GM12878 (cell line): ENCODE measurements at places on chromosomes 3 and 15. TPM values are rescaled to one million over a fixed set of nuclear protein-coding genes. Genes with fewer than 3 reads are reported as not detected.

DNA sequence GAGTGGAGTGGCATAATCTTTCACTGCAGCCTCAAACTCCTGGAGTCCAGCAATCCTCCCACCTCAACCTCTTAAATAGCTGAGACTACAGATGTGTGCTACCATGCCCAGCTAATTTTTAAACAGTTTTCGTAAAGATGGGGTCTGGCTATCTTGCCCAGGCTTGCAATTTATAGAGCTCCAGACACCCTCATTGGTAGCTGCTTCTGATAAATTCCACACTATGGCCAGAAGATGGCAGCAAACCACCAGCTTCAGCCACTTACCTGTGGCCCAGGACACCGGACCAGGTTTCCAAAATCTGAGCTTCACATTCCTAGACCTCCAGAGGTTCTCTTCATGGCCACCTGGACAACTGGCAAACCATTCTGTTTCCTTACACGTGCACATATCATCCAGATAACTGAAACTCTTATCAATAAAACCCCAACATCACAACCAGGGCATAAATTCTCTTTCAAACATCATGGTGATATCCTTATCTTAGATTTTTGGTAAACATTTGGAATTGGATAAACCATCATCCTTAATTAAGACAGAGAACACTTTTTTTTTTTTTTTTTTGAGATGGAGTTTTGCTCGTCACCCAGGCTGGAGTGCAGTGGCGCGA lies 28.9 kb downstream of the FBXW12 start:
- H3K4me3 ChIP-seq: no peak overlapping the region
- no peak overlapping the region for H3K27ac ChIP-seq
- H3K36me3 ChIP-seq: no peaks in the 10 kb centered on the region
- peak; percentile 26 for DNase-seq

GRCh38 chr3:71722693-71723092 lies 2.5 kb downstream of the EIF4E3 start:
- H3K27ac ChIP-seq: no peak overlapping the region
- H3K27me3 ChIP-seq: peaks cover 12% of the 10 kb centered on the region
- no peak for DNase-seq
- H3K4me3 ChIP-seq: no peak overlapping the region
- no peaks in the 10 kb centered on the region for H3K36me3 ChIP-seq

GRCh38 chr3:26484140-26484539 lies 138.4 kb upstream of the LRRC3B start:
- H3K27ac ChIP-seq: no peak overlapping the region
- no peaks in the 10 kb centered on the region for H3K4me1 ChIP-seq
- DNase-seq: no peak
- H3K36me3 ChIP-seq: no peaks in the 10 kb centered on the region
- H3K4me3 ChIP-seq: no peak overlapping the region

DNAH1 gene
- 0.45 and 0.48 TPM in 2 replicates for polyA plus RNA-seq

NR1I2 gene
- 0.28 and 0.47 TPM in 2 replicates for polyA plus RNA-seq

RBP2 gene
- polyA plus RNA-seq: not detected in 2 replicates

SLC12A8 gene
- polyA plus RNA-seq: 31.5 and 44.2 TPM in 2 replicates

TRPM1 gene
- not detected in 2 replicates for polyA plus RNA-seq

ADGRG7 gene
- not detected in 2 replicates for polyA plus RNA-seq

TMC3 gene
- polyA plus RNA-seq: 0.07 TPM in 1 of 2 replicates, not detected in the other

- H3K27me3 ChIP-seq: no peaks in the 10 kb centered on the region
- no peaks in the 10 kb centered on the region for H3K36me3 ChIP-seq
- H3K4me1 ChIP-seq: peaks cover 43% of the 10 kb centered on the region
- peak; percentile 77 for DNase-seq
These were observed 39.3 kb downstream of the KLHL6 start for GRCh38 chr3:183515968-183516851.

DNA sequence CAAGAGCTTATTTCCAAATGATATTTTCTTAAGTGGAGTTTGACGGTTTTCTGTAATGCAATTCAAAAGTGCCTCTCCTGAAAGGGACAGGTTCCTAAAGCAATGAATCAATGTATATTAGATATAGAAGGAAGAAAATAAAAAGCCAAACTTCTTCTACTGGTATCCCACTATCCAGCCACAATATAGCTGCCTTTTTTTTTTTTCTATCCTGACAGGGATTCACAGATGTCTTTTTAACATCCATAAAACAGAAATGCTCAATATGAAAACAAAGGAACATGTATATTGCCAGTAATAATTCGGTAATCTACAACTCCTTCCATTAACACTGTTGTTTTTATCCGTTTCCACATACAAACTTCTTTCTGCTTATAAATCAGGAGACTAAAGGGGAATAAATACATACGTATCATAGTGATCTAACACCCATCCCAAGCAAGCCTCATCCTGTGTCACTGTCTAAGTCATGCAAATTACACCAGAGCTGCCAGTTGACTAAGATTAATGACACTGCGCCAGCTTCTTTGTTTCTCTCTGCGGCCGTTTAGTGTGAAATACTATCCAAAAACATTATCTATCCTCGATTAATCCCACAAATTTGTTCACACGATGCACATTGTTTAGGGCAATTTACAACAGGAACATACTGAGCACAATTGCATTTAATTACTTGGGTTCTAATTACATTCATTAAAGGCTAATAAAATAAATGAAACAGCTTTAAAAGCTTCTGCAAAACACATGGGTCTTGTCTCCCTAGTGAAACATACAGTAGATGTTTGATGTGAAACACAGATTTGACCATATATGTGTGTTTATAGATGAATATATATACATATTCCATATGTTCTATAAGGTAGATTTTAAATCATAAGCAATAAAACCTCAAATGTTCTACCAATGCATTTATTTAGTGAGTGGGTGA lies 51.9 kb upstream of the CDIN1 start:
- no peak for DNase-seq
- H3K4me3 ChIP-seq: no peak overlapping the region
- no peaks in the 10 kb centered on the region for H3K27me3 ChIP-seq
- H3K27ac ChIP-seq: no peak overlapping the region
- H3K4me1 ChIP-seq: no peaks in the 10 kb centered on the region

HYAL1 gene
- polyA plus RNA-seq: 0.08 and 0.23 TPM in 2 replicates

DNA sequence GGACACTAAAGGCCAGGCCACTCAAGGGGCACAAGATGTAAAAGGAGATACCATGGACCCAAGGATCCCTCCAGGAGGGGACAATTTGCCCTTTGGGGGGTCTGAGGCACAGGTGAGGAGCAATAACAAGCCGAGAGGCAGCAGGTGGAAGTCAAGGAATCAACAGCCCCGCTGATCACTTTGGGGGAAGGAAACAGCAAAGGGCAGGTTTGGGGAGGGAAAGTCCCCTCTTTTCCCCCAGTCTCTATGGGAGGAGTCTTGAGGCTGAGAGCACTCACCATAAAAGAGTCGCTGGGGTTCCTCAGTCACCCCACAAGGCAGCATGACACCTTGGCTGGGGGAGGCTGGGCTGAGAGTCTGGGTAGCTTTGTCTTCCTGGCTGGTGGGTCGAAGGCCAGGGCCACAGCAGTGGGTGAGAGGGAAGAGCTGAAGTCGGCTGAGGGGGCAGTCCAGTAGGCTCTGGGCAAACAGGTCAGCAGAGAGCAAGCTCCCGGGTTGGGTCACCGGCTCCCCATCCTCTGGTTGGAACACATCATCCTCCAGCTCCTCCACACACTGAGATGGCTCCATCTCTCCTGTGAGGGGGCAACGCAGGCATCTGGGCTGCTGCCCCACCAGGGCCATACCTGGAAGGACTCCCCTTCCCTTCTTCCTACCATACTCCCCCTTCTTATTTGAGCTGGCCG lies 3.0 kb downstream of the BMF start:
- peak overlapping the region; percentile 96 for H3K27ac ChIP-seq
- DNase-seq: no peak
- no peaks in the 10 kb centered on the region for H3K27me3 ChIP-seq
- H3K4me3 ChIP-seq: peak overlapping the region; percentile 73
- no peaks in the 10 kb centered on the region; the same call in none of the 2 replicates for H3K36me3 ChIP-seq

- no peaks in the 10 kb centered on the region for H3K27me3 ChIP-seq
- H3K4me1 ChIP-seq: no peaks in the 10 kb centered on the region
- H3K27ac ChIP-seq: no peak overlapping the region
- H3K36me3 ChIP-seq: no peaks in the 10 kb centered on the region
- H3K4me3 ChIP-seq: no peak overlapping the region
These were observed 49.3 kb downstream of the STRIT1 start for GRCh38 chr3:155244216-155244615.

GRCh38 chr15:70768257-70768883 lies 5.0 kb upstream of the UACA start:
- DNase-seq: peak; percentile 30
- no peak overlapping the region for H3K4me3 ChIP-seq
- no peak overlapping the region; the same call in 1 of the 2 replicates for H3K27ac ChIP-seq
- no peaks in the 10 kb centered on the region for H3K27me3 ChIP-seq
- H3K4me1 ChIP-seq: peaks cover 3% of the 10 kb centered on the region; the same call in 1 of the 2 replicates

DNA sequence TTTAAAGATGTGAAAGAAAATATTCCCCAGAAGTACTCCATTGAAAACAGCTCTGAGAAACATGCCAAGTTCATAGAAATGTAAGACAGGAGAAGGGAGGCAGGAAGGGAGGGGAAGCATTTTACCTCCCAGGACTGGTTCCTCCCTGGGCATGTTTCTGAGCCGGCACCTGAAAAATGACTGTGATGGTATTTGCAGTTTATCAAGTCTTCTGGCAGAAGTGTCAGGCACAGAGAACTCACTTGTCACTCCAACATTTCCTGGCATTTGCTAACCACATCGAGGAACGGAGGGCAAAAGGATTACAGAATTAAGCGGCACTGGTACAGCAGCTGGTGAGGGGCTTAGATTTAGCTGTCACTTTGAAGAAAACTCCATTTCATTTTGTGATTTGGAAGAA lies 1054.0 kb downstream of the TUSC7 start:
- H3K27me3 ChIP-seq: no peaks in the 10 kb centered on the region
- no peak overlapping the region for H3K27ac ChIP-seq
- no peaks in the 10 kb centered on the region for H3K4me1 ChIP-seq
- H3K36me3 ChIP-seq: no peaks in the 10 kb centered on the region
- no peak overlapping the region for H3K4me3 ChIP-seq

DNA sequence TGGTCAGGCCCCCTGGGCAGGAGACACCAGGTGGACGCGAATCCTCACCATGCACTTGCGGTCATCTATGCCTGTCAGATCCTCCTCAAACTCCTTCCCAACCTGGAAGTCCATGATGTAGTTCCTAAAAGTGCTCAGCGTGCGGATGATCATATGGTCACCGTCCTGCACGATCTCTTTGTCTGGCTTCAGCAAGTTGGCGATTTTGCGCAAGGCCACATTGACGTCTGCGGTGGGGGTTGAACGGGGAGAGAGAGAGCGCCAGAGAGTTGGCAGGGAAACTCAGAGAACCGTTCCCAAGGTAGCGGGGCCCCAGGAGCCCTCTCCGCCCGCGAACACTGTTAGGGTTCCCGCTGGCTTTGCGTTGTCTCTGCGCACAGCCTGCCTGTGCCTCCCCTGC lies 809 bp downstream of the RBP1 start:
- no peak for DNase-seq
- H3K27ac ChIP-seq: no peak overlapping the region
- no peaks in the 10 kb centered on the region for H3K36me3 ChIP-seq
- H3K4me3 ChIP-seq: no peak overlapping the region

GRCh38 chr15:31350771-31351170 lies 24.1 kb downstream of the KLF13 start:
- H3K27me3 ChIP-seq: no peaks in the 10 kb centered on the region
- H3K4me3 ChIP-seq: no peak overlapping the region
- no peak for DNase-seq
- peaks cover 29% of the 10 kb centered on the region for H3K36me3 ChIP-seq

AGBL1 gene
- polyA plus RNA-seq: not detected in 2 replicates

DNA sequence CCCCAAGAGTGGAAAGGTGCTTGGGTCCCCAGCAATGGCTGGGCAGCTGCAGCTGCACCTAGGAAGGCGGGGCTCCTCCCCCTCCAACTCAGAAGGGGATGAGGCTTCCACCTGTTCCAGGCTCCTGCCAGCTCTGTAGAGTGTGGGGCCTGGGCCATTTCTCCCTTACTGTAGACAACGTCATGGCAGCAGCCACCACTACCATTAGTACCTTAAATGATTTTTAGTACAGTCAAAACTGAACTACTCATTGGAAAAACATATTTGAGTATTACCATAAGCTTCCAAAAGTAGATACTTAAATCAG lies 1274.2 kb upstream of the GBE1 start:
- no peak overlapping the region for H3K27ac ChIP-seq
- H3K4me3 ChIP-seq: no peak overlapping the region
- H3K36me3 ChIP-seq: no peaks in the 10 kb centered on the region
- H3K4me1 ChIP-seq: no peaks in the 10 kb centered on the region

C2CD4B gene
- not detected in 2 replicates for polyA plus RNA-seq

GRCh38 chr3:55180936-55181535 lies 253.2 kb upstream of the LRTM1 start:
- no peak overlapping the region for H3K4me3 ChIP-seq
- no peaks in the 10 kb centered on the region for H3K4me1 ChIP-seq
- no peak overlapping the region for H3K27ac ChIP-seq
- no peaks in the 10 kb centered on the region for H3K27me3 ChIP-seq
- no peaks in the 10 kb centered on the region for H3K36me3 ChIP-seq

GAP43 gene
- polyA plus RNA-seq: 0.14 TPM in 1 of 2 replicates, not detected in the other

DNA sequence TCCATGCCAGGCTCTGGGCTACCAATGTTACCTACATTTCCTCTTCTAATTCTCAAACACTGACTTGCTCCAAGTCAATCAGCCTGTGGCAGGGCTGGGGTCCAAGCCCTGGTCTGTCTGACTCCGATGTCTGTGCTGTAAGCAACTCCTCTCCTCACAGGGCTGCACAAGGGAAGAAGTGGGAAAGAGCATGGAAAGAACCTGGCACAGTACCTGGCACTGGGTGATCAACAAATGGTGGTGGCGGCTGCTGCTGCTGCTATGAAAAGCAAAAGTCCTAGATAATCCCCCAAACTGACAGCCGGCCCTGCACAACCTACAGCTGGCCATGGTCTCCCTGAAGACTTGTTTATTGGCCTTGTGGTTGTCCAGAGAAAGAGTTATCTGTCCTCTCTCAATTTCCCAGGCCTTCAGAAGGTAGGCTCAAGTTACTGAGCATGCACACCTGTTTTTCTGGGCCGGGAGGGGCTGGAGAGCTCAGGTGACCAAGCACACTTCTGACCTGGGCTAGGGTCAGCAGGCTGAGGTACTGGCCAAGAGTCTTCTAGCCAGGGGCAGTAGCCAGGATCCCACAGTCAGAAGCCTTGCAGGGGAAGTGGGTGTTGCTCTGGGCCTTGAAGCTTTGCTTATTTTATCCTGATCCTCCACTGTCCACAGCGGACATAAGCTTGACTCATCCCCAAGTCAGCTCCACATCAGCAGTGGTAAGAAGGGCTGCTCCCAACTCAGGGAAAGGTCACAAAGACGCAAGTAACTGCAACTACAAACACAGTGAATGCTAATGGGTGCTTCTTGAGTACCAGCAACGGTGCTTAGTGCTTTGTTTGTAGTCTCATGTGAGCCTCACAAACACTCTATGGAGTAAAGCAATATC lies 35.3 kb upstream of the KY start:
- no peaks in the 10 kb centered on the region for H3K4me1 ChIP-seq
- H3K27ac ChIP-seq: no peak overlapping the region
- no peaks in the 10 kb centered on the region for H3K36me3 ChIP-seq
- DNase-seq: no peak

GRCh38 chr15:39447881-39448280 lies 133.0 kb upstream of the THBS1 start:
- H3K4me3 ChIP-seq: no peak overlapping the region
- H3K36me3 ChIP-seq: no peaks in the 10 kb centered on the region

REC114 gene
- not detected in 2 replicates for polyA plus RNA-seq

ATOSA gene
- 9.2 and 9.6 TPM in 2 replicates for polyA plus RNA-seq
